ENCODE measurements at places on chromosomes 16 and 17.

DNA sequence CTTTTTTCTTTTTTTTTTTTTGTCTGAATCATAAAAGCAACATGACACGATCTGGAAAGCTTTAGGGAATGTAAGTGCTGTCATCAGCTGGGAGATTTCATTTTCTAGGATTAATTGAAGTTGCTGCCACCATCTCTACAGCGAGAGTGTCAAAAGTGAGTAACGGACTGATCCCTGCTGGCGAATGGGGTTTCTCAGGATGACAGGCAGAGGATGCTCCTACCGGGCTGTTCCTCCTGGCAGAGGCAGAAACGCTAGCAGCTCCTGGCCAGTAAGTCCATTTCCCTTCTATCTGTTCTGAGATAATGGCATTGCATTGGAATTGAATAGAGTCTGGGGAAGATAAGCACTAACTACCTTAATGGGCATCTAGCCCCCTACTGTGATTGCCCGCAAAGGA, 80.5 kb upstream of the KIFC3 start:
- DNase-seq = no peak

DNA sequence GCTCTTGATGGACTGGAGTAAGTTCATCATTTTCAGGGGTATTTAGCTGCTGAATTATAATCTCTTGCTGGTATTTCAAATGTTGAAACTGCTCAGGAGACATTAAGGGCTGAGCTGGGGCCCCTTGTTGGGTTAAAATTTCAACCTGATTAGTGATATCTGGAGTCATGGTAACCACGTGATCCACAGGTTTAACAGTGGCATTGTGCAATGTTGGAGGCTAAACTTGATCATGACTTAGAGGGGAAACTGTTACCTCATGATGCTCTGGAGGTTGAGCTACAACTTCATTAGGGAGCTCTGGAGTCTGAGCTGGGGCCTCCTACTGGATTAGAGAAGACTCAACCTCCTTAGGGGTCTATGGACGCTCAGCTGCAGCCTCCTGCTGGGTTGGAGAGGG, 17.2 kb upstream of the MPP2 start:
- no peak for DNase-seq

GRCh38 chr16:2186505-2186904, 9.9 kb downstream of the CASKIN1 start:
- DNase-seq = no peak

DNA sequence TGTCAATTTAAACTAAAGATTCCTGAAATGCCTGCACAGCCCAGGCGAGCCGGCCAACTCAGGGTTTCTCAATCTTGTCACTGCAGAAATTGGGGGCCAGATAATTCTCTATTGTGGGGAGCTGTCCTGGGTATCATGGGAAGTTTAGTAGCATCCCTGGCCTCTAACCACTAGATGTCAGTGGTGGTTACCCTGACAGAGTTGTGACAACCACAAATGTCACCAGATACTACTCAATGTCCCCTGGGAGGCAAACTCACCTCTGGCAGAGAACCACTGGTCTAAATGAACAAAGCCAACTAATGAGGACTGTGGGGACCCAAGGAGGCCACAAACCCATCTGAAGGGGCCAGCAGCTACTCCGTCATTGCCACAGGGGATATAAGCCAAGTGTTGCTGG, 90.9 kb downstream of the MYH11 start:
- no peak for DNase-seq

- DNase-seq = no peak
Measured at GRCh38 chr17:62717889-62718288, 90.2 kb downstream of the MARCHF10 start.

DNA sequence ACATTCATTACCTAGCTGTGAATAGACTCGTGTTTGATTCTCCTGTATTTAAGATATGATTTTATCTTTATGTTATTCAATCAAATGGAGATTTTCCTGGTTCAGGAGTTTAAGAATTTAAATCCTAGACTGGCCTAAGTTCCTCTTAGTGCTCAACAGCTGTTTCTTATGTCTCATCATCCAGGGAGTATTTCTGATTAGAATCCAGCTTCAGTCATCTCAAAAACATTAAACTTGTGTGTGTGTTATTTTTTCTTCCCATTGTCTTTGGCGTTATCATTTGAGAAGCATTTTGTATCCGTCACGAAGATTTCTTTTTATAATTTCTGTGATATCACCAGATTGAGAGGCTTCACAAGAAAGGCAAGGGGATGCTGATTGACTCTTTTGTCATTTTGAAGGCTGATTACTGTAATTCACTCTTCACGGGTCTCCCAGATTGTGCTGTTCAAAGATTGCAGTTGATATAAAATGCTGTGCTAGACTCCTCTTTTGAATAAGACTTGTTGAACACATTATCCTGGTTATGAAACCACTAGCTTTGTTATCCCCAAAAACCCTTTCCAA, 204.8 kb downstream of the CDH8 start:
- no peak for DNase-seq

DNA sequence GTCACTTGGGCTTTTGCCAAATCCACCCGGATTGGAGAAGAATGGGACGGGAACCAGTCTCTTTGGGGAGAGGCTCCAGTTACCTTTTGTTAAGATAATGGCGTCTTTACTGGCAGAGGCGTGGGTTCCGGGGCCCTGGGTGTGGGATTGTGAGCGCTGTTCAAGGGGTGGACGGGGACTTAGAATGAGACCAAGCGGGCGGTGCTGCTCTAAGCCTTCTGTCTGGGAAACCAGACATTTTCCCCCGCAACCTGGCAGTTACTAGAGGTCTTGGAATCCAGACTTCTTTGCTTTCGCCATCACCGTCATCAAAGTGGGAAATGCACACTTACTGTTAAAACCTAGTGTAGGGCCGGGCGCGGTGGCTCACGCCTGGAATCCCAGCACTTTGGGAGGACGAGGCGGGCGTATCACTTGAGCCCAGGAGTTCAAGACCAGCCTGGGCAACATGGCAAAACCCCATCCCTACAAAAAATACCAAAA, 706 bp downstream of the TEN1 start:
- DNase-seq = peak; percentile 93

DNA sequence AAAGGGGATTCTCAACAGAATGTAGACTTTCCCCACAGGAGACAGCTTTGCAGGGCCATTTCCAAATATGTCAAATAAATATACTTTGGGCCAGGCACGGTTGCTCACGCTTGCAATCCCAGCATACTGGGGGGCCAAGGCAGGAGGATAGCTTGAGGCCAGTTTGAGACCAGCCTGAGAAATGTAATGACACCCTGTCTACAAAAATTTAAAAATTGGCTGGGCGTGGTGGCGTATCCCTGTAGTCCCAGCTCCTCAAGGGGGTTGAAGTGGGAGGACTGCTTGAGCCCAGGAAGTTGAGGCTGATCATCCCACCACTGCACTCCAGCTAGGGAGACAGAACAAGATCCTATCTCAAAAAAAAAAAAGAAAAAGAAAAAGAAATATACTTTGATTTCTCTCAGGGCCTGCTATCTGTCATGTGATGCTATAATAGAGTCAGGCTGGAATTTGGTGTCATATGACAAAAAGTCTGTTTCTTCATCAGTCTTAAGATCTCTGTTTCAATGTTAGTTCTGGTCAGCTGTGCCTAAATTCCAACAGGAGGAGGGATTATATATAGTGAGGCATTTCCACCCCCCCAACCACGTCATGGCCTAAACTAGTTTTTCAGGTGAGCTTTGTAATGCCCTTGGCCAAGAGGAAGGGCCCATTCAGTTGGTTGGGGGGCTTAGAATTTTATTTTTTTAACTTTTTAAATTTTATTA, 4.3 kb upstream of the ZDHHC7 start:
- peak; percentile 81 for DNase-seq

All from trophoblast cell (in vitro differentiated cells and primary cell).